HT-29 (cell line): ENCODE measurements at places on chromosomes 7 and 10. TPM values are rescaled to one million over a fixed set of nuclear protein-coding genes. Genes with fewer than 3 reads are reported as not detected.
A peak's percentile ranks its signal among the peaks of the same experiment; 100 is the strongest.

DNA sequence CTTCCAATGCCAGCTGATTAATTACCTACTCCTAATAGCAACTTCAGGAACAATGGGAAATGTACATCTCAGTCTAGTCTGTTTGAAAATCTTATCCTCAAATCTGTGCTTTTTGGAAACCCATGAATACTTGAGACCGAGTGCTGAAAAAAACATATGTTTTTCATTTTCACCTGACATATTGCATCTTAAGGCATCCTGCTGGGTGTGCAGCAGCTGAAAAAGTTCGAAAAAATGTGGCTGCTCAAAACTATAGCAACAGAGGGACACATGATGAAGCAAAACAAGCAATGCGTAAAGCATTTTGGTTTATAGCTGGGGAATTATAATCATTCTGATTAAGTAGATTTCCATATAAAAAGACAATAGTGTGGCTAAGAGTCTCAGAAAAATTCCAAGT lies 218.0 kb downstream of the CREB5 start:
- DNase-seq: no peak

DNA sequence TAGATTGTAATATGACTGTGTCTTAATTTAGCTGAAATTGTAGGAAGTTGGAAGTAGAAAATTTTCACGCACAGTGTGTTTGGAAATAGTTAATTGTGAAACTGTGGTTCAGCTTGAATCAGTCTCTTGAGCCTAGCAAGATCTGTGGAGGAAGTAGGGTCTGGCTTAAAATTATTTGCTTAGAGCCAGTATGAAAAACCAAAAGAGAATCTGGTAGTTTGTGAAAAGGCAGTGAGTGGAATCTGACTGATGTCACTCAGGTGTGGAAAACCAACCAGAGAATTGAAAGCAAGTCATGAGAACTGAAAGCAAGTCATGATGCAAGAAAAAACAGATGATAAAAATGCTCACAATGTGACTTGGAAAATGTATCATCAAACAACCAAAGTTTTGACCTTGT lies 11.5 kb downstream of the LIPJ start:
- no peak for DNase-seq

DNA sequence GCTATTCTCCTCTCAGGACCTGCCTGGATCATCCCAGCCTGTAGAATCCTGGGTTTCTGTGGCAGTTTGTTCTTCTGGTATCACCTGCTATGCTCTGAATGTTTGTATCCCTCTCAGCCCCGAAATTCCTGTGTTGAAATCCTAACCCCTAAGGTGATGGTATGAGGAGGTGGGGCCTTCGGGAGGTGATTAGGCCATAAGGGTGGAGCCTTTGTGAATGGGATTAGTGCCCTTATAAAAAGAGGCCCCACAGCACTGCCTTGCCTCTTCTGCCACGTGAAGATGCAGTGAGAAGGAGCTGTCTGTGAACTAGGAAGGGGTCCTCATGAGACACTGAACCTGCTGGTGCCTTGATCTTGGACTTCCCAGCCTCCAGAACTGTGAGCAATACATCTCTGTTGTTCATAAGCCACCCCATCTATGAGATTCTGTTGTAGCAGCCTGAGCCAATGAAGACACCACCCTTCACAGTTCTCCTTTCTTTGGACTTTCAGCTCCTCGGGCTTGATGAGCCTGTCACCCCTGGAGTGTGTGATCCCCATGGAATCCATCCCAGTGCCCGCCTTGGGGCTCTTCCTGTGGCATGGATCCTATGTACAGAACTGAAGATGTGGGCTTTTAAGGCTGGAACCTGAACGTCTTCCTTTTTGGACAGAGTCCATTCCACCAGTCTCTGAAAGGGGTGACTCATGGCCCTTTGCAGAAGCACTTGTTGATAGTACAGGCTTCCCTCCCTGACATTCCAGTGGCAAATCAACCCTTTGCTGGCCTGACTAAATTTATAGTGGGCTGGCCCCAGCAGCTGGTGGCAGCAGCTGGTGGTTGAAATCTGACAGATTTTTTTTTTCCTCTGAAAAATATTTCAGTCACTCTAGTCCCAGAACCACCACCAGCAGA lies 138.0 kb downstream of the TACC2 start:
- peak; percentile 77 for DNase-seq

C10orf62 gene
- total RNA-seq: not detected in 2 replicates

OR2F2 gene
- total RNA-seq: not detected in 2 replicates

SCIN gene
- total RNA-seq: 0.76 and 1.5 TPM in 2 replicates
